Kidney epithelial cell (primary cell): ENCODE measurements at places on chromosomes 12 and 14.

- peak; percentile 39 for DNase-seq
These were observed 3.0 kb upstream of the RBMS2 start for GRCh38 chr12:56518570-56518969.

DNA sequence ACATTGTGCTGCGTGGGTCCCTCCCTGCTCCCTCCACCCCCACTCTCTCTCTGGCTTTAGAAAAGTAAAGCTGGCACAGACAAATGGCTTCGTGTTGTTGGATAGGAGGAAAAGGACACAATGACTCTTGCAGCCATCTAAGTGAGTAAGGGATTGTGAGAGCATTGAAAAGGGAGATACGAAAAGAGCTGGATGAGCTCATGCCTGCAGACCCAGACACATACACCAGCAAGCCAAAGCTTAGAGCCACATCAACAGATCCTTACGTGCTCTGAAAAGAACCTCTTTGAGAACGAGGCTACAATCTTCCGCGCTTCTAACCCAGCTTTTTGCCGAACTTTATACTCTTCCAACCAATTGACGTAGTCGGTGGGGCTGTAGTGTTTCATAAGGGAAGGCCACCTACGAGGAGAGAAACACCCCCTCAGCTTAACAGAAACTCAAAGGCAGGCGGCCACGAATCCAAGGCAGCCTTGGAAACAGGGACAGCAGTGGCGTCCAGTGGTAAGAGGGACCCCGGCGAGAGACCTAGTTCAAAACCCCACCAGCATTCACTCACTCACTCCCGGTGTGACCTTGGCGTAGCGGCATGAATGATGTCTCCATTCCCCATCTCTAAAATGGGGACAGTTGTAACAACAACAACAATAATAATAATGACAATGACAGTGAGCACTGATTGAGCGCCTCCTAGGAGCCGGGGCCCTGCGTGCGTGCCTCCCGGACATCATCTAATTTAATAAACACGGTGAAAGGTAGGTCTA is 1.1 kb downstream of the FBXO21 start:
- DNase-seq, result peak; percentile 12

GRCh38 chr14:33678005-33678404 is 272.9 kb downstream of the EGLN3 start:
- DNase-seq, result no peak

GRCh38 chr14:101110729-101111619 is 207.5 kb upstream of the RTL1 start:
- DNase-seq, result no peak

DNA sequence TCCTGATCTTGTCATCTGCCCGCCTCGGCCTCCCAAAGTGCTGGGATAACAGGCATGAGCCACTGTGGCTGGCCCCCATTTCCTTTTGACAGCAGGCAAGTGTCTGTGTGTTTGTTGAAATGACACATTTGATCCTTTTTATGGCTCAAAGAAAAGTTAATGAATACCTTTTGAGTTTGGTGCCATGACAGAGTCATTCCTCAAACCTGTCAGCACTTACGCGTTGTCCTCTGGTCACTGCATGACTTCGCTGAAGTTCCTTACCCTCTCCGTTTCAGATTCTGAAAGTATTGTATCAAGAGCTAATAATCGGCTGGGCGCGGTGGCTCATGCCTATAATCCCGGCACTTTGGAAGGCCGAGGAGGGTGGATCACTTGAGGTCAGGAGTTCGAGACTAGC is 32.4 kb downstream of the NEMF start:
- DNase-seq, result no peak
